ENCODE measurements at places on chromosomes 1 and 21. TPM values are rescaled to one million over a fixed set of nuclear protein-coding genes. Genes with fewer than 3 reads are reported as not detected.

MRPS21 gene
- total RNA-seq, result 77.8 TPM

FAM177B gene
- total RNA-seq, result not detected

CFAP107 gene
- total RNA-seq, result not detected

KCNA3 gene
- total RNA-seq, result not detected

PACC1 gene
- total RNA-seq, result 7.0 TPM

NUDT4B gene
- 8.2 TPM for total RNA-seq

PGLYRP3 gene
- total RNA-seq, result not detected

FCRL6 gene
- not detected for total RNA-seq

CD1C gene
- total RNA-seq, result not detected

OR2AK2 gene
- total RNA-seq, result not detected

RAP1GAP gene
- total RNA-seq, result under 0.01 TPM

DLGAP3 gene
- total RNA-seq, result not detected

CLCNKA gene
- total RNA-seq, result not detected

NID1 gene
- total RNA-seq, result 303 TPM

POU2F1 gene
- total RNA-seq, result 5.7 TPM

CATSPER4 gene
- not detected for total RNA-seq

FAM151A gene
- not detected for total RNA-seq

RGS18 gene
- total RNA-seq, result not detected

ASCL5 gene
- not detected for total RNA-seq

KIF17 gene
- 23.4 TPM for total RNA-seq

TTC22 gene
- 0.09 TPM for total RNA-seq

BMP8B gene
- total RNA-seq, result under 0.01 TPM

OR2L3 gene
- not detected for total RNA-seq

ANXA9 gene
- total RNA-seq, result not detected

PRR9 gene
- total RNA-seq, result not detected

PRAMEF26 gene
- not detected for total RNA-seq

ZFP69B gene
- total RNA-seq, result 1.2 TPM

SLC26A9 gene
- not detected for total RNA-seq

ITSN1 gene
- 48.9 TPM for total RNA-seq

EFHD2 gene
- 27.3 TPM for total RNA-seq

CFAP45 gene
- total RNA-seq, result under 0.01 TPM

DCDC2B gene
- total RNA-seq, result not detected

CAPN8 gene
- total RNA-seq, result not detected

CCDC190 gene
- total RNA-seq, result 0.11 TPM

TBX15 gene
- 0.11 TPM for total RNA-seq

HMGB4 gene
- total RNA-seq, result not detected

C1orf94 gene
- total RNA-seq, result not detected

SEMA4A gene
- total RNA-seq, result 0.52 TPM

FCRL5 gene
- total RNA-seq, result not detected

THEM5 gene
- 0.33 TPM for total RNA-seq

KRTAP13-2 gene
- total RNA-seq, result not detected

NCAM2 gene
- under 0.01 TPM for total RNA-seq

SLC9C2 gene
- total RNA-seq, result not detected

TMEM79 gene
- 0.54 TPM for total RNA-seq

CDKN2C gene
- 9.2 TPM for total RNA-seq
